ENCODE measurements at places on chromosomes 13 and 19. TPM values are rescaled to one million over a fixed set of nuclear protein-coding genes. Genes with fewer than 3 reads are reported as not detected.

The SLITRK6 gene
- total RNA-seq = 19.0 TPM

The STOML3 gene
- total RNA-seq = not detected

The UNC13A gene
- under 0.01 TPM for total RNA-seq

The SIGLEC5 gene
- 1.6 TPM for total RNA-seq

The NOVA2 gene
- total RNA-seq = 1.1 TPM

The CGB2 gene
- not detected for total RNA-seq

The BABAM1 gene
- 65.6 TPM for total RNA-seq

The ADAT3 gene
- total RNA-seq = 5.4 TPM

GRCh38 chr13:54373211-54373610 lies 1344.6 kb downstream of the OLFM4 start:
- DNase-seq = no peak

DNA sequence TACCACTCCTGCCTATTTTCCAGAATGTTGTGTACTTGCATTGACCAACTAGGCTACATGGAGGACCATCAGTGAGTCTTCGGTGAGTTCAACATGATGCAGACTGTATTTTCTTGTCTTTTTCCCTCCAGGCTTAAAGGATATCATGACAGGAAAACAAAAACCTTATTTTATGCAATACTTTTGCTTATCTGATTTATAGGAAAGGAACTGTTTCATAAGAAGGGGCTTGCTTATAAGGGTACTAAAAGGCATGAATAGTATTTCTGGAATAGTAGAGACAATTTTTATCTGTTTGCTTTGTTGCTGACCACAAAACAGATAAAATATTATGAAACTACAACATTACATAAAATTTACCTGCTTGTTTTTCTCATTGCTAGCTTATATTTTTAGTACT lies 374.7 kb downstream of the KLF5 start:
- DNase-seq = no peak

DNA sequence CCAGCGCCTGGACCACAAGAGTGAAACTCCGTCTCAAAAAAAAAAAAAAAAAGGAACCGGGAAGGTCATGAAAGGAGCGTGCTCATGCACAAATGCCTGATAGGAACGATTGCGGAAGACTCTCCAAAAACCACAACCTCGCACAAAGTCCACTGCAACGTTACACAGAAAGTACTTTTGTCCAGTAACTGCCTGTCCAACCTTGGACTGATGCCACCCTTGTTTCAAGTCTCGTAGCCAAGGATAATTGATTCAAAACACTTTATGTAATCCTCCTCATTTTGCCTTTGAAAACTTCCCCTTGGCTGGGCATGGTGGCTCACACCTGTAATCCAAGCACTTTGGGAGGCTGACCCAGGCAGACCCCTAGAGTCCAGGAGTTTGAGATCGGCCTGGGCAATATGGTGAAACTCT lies 13.7 kb downstream of the LGALS7 start:
- DNase-seq = peak; percentile 39

GRCh38 chr13:100176801-100177400 lies 88.0 kb downstream of the PCCA start:
- DNase-seq = no peak

GRCh38 chr19:28425046-28425931 lies 787.7 kb downstream of the UQCRFS1 start:
- DNase-seq = no peak

DNA sequence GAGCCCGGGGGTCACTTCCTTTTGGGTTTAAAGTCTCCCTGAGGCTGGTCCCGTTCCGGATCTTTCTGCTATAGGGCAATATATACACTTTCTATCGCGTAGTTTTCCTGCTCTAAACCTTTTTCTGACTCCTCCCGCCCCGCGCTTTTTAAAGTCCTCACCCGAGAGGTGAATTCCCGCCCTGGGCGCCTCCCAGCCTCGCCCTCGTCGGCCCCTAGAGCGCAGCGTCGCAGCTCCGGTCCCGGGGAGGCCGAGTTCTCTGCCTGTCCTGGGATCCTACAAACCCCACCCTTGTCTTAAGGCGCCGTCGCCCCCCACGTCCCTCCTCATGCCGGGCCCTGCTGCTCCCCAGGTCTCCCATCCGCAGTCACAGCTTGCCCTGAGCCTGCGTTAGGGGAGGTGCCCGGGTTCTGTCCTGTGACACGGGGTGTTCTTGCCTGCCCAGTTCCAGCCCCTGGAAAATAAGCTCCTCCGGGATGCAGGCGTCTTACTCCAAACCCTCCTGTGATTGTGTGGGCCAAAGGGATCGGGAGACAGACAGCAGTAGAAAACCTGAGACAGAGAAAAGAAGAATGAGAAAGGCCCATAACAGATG lies 491 bp downstream of the ZNF525 start:
- no peak for DNase-seq

GRCh38 chr13:75533861-75534260 lies 3.8 kb downstream of the COMMD6 start:
- DNase-seq = no peak

GRCh38 chr19:46201454-46202310 lies 27.9 kb upstream of the IGFL1 start:
- DNase-seq = peak; percentile 89

GRCh38 chr13:31116224-31116623 lies 45.5 kb downstream of the HSPH1 start:
- no peak for DNase-seq

GRCh38 chr13:53142306-53142705 lies 113.7 kb downstream of the OLFM4 start:
- no peak for DNase-seq

- no peak for DNase-seq
Observed at GRCh38 chr19:2259336-2259735, 3.1 kb upstream of the JSRP1 start.

DNA sequence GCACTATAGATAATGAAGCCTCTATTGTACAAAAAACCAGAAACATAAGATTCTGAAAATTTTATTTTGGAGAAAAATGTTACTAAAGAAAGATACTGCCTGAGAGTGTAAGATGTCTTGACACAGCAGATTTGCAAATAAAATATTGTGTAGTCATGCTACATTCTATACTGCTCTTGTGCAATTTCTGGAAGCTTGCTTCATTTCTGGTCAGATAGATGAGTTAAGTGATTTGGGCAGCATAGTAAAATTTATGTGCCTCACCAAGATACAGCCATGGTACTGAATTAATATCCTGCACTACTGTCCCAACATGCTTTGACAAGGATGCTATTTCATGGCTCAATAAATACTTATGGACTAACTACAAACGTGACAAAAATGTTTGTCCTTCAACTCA lies 55.1 kb upstream of the STARD13 start:
- no peak for DNase-seq

DNA sequence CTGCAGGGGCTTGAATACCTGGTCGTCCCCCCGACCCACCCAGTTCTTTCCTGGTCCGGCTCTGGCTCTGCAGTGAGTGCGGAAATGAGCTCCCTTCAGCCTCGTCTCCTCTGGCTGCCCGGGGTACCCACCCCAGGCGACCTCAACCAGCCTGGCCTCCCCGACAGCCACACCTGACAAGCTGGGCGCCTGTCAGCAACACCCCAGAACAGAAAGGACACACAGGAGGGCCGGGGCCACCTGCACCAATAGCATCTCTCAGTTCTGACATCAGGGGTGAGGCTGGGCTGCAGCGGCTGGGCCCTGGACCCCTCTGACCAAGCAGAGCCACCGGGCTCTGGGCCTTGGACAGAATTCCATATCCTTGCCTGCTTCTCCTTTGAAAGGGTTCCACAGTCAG lies 19.7 kb downstream of the SUGP1 start:
- no peak for DNase-seq

DNA sequence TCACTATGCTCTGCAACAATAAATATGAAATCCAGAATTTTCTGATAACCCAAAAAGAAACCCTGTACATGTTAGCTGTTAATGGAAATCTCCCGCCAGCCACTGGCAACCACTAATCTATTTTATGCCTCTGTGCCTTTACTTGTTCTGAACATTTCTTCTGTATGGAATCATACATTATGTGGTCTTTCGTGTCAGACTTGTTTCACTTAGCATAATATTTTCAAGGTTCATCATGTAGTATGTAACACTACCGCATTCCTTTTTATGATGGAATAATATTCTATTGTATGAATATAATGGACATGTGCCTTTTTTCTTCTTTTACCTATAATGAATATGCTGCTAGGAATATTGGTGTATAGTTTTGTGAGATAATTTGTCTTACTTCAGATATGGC lies 1123.3 kb downstream of the EFNB2 start:
- no peak for DNase-seq

- no peak for DNase-seq
Observed at GRCh38 chr13:100039740-100040139, 49.2 kb upstream of the PCCA start.

- no peak for DNase-seq
Observed at GRCh38 chr19:30228113-30228834, 143.9 kb upstream of the ZNF536 start.
